ENCODE measurements at places on chromosomes 7 and 10.

DNA sequence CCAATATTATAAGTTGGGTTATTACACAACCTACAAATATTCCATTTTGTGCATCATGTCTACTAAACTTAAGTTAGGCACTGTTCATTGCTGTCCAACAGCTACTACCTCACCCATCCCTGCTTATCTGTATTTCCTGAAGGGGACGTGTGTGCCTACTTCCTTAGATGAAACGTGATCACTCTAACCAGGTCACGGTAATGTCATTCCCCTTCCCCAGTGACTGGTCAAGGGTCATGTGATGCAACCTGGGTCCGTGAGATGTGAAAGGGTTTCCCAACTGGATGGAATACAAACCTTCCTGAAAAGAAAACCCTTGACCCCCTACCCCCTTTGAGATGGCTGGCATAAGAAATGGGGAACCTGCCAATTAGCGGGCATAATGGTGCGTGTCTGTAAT is 1.6 kb upstream of the NSMCE4A start:
- DNase-seq, result no peak

GRCh38 chr7:12623885-12624498 is 53.5 kb downstream of the SCIN start:
- DNase-seq, result no peak

- DNase-seq, result no peak
These were observed 43.8 kb downstream of the ADAMTS14 start for GRCh38 chr10:70715853-70716795.

- no peak for DNase-seq
These were observed 484.6 kb downstream of the GATA3 start for GRCh38 chr10:8539056-8539455.

- no peak for DNase-seq
These were observed 5.1 kb downstream of the MSRB2 start for GRCh38 chr10:23100331-23101030.

DNA sequence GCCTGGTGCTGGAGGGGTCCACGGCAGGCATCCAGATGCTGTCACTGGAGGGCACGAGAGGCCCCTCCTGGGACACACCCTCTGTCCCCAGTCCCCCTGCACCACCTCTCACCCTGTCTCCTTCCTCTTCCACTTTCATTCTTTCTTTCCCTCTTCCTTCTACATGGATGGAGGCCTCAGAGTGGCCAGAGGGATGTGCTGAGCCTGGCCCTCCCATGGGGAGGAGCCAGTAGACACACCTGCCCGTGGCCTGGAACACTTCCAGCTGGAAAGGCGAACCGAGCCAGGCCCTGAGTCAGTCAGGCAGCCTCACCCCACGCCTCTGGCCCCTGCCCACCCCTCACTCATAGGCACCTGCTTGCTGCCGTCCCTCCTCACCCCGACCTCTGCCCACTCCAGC is 55.9 kb upstream of the MXI1 start:
- DNase-seq, result no peak

DNA sequence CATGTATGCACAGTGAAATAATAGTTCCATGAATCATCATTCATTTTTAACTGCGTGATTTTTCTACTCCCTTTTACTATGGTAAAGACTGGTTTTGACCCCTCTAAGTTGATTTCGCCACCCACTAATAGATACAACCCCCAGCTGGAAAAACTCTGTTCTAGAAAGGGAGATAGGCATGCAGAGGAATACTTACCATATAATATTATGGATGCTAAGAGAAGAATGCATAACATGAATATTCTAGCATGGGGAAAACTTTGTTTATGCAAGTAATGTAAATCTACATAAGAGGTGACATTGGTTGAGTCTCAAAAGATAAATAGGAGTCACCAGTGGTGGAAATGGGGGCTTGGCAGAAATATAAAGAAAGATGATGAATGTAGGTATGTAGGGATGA is 97.3 kb upstream of the MBL2 start:
- DNase-seq, result no peak

GRCh38 chr10:44390585-44391072 is 5.7 kb upstream of the CXCL12 start:
- no peak for DNase-seq

DNA sequence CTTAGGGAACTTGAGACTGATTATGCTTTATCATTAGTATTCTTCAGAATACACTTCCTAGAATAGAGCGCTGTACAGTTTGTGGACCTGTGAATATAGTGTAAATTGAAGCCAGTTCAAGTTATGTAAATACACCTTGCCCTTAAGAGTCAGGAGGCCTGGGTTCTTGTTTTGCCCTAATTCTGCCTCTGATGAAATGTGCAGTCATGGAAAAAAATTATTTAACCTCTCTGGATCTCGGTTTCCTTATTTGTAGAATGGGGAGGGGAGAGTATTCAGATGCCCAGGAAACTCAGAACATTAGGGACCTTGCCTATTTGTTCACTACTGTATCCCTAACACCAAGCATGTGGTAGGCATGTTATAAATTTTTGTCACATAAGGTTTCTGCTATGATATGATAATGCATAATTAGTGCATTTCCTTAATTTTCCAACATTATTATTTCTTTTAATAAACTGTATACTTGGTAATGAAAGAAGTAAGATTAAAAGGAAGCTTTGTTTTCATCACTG is 1.3 kb downstream of the EXOC6 start:
- DNase-seq, result no peak

DNA sequence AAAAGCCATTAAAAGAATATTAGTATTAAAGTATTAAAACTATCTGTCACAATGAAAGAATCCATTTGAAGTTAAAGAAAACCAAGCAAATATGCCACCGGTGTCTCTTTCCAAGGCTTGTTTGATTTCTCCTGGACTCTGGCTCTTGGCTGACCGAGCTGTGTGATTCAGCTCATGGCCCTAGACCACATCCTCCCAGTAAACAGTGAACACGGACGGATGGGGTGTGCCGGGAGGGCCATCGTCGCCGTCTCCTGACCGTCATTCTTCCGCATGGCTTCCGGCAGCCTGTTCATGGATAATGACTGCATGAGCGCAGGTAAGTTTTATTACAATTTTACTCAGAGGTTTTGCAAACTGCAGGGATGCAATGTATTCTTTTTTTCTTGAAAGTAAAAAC is 218.5 kb downstream of the DNAJB6 start:
- no peak for DNase-seq

GRCh38 chr7:131467788-131468187 is 88.6 kb downstream of the PODXL start:
- no peak for DNase-seq

- DNase-seq, result no peak
These were observed 455.3 kb downstream of the REEP3 start for GRCh38 chr10:63976538-63976937.

DNA sequence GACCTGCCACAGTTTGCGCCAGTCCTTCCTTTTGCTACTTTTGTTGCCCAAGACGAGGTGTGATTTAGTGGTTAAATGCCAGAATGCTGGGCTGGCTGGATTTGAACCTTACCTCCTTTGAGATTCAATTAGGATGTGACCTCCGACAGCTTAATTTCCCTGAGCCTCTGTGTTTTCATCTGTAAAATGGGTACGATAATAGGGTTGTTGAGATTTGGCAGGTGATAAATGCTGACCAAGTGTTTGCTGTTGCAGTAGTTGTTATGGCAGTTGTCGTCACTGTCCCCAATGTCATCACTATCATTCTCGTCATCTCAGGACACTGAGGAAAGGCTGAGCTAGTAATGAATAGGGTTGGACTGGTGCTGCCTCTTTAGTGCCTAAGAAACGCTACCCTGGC is 61.1 kb downstream of the GRK5 start:
- DNase-seq, result no peak

All from activated T-helper 1 cell treated with anti-CD3 and anti-CD28 coated beads, Interleukin-12 subunit alpha, Interleukin-12 subunit beta, Interleukin-2, Interleukin-4 antibody, amounts not matched to agents 30 ng/mL and 10 ng/mL and 1 ng/mL, durations not matched to agents 14 hours and 24 hours and 36 hours (primary cell).